ENCODE measurements at places on chromosomes 1 and 21. TPM values are rescaled to one million over a fixed set of nuclear protein-coding genes. Genes with fewer than 3 reads are reported as not detected.

The EPS8L3 gene
- not detected for polyA plus RNA-seq

The UTS2 gene
- polyA plus RNA-seq: not detected

The C21orf58 gene
- 6.7 TPM for polyA plus RNA-seq

The ECM1 gene
- polyA plus RNA-seq: 6.9 TPM

The C8A gene
- not detected for polyA plus RNA-seq

The EFNA1 gene
- 31.5 TPM for polyA plus RNA-seq

The C1orf116 gene
- polyA plus RNA-seq: 0.07 TPM

The ARHGAP30 gene
- 3.1 TPM for polyA plus RNA-seq

The GBP6 gene
- polyA plus RNA-seq: not detected

The EDN2 gene
- polyA plus RNA-seq: 0.23 TPM

The CFAP57 gene
- polyA plus RNA-seq: 0.88 TPM

The VSIG8 gene
- polyA plus RNA-seq: not detected

The NFIA gene
- 37.7 TPM for polyA plus RNA-seq

The DFFA gene
- 21.2 TPM for polyA plus RNA-seq

The TFF2 gene
- not detected for polyA plus RNA-seq

The CLCNKB gene
- 0.16 TPM for polyA plus RNA-seq

The EXO1 gene
- polyA plus RNA-seq: 5.5 TPM

The LPGAT1 gene
- 21.3 TPM for polyA plus RNA-seq

The SPTA1 gene
- polyA plus RNA-seq: 2.9 TPM

The TNFRSF8 gene
- 0.27 TPM for polyA plus RNA-seq

The WLS gene
- 106 TPM for polyA plus RNA-seq

The CFHR3 gene
- 2.3 TPM for polyA plus RNA-seq

The LCE3D gene
- polyA plus RNA-seq: not detected

The RGSL1 gene
- polyA plus RNA-seq: not detected

The LRRC47 gene
- 40.9 TPM for polyA plus RNA-seq

The YBEY gene
- 22.6 TPM for polyA plus RNA-seq

The NT5C1A gene
- 6.9 TPM for polyA plus RNA-seq

The SYCP1 gene
- polyA plus RNA-seq: not detected

The MNDA gene
- polyA plus RNA-seq: 6.7 TPM

The PCBP3 gene
- polyA plus RNA-seq: 1.8 TPM

The CD1B gene
- polyA plus RNA-seq: not detected

The IGSF9 gene
- polyA plus RNA-seq: 0.56 TPM

The FCRL2 gene
- not detected for polyA plus RNA-seq

The S1PR1 gene
- polyA plus RNA-seq: 14.0 TPM

The PRMT6 gene
- 25.9 TPM for polyA plus RNA-seq

The UTP11 gene
- 111 TPM for polyA plus RNA-seq

The TRIM63 gene
- 48.5 TPM for polyA plus RNA-seq

The FCRL1 gene
- 0.55 TPM for polyA plus RNA-seq

The TADA1 gene
- 11.0 TPM for polyA plus RNA-seq

The FCGR1A gene
- polyA plus RNA-seq: 1.0 TPM

The RIPPLY3 gene
- polyA plus RNA-seq: 0.24 TPM

The SNX7 gene
- polyA plus RNA-seq: 27.6 TPM

The SPRR2G gene
- polyA plus RNA-seq: not detected

The OR2T11 gene
- polyA plus RNA-seq: not detected

The KIF17 gene
- 2.1 TPM for polyA plus RNA-seq

The CCDC30 gene
- 1.4 TPM for polyA plus RNA-seq

The ISG20L2 gene
- polyA plus RNA-seq: 23.0 TPM

The GCSAML gene
- 0.11 TPM for polyA plus RNA-seq

The KIAA0319L gene
- 34.0 TPM for polyA plus RNA-seq

The DNAJB4 gene
- 90.3 TPM for polyA plus RNA-seq

The CELA3B gene
- polyA plus RNA-seq: 0.99 TPM

The OVAAL gene
- polyA plus RNA-seq: not detected

The NFASC gene
- 1.1 TPM for polyA plus RNA-seq

The AMY1B gene
- polyA plus RNA-seq: not detected

The SIPA1L2 gene
- 32.4 TPM for polyA plus RNA-seq

The CSMD2 gene
- polyA plus RNA-seq: 2.2 TPM
